Calu3 (cell line): ENCODE measurements at places on chromosomes 13 and 19. TPM values are rescaled to one million over a fixed set of nuclear protein-coding genes. Genes with fewer than 3 reads are reported as not detected.

DNA sequence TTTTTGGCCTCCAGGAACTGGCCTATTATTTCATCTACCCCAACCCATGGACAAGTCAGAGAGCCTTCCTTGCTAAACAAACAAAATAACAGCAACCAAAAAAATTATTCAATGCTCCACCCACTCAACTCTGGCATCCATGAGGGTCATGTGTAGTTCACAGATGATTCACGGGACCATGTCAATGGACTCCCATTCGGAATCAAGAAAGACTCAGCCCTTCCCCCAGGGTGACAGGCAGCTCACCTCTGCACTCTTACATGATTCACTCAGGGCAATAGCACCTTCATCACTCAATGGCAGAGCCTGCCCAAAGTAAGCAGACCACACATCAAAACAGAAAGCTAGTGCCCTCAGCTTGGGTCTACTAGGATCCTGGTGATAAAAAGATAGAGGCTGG lies 14.3 kb upstream of the SCEL start:
- peak; percentile 28 for DNase-seq

- DNase-seq, result peak; percentile 20
Measured at GRCh38 chr19:47353307-47353712, 4.2 kb downstream of the DHX34 start.

DNA sequence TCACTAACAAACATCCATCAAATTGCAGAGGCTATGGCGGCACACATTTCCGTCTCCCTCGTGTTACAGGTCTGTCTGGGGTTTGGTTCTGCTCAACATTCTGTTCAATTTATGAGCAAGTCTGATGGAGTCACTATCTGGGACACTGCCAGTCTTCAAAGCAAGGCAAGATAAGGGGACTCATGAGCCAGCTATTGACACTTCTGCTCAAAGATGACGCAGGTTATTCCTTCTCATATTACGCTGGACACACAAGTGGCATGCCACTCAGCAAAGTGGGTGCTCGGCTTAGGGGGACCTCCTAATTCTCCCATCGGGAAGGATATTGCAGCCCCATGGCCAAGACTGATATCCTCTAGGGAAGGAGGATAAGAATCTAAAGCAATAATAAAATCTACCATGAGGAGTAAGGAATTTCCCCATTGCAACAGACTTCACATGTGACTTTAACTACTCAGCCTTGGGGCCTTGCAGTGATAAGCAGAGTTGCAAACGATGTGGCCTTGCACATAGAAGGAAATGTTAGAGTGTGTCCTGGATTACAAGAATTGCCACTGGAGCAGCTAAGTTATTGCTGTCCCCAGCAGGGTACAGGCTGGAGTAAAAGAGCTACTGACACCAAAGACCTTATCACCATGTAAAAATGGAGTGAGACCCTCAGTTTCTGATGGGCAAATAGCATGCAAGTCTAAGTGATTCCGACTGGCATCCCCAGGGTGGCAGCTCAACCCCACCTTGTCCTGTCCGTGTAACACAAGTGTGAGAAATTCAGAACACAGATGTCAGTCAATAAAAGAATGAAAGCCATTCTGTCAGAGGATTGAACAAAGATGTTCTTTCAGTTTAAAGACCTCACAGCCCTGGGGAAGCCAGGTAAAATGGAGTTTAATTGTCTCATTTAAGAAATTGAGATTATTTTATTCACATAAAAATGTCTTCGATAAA lies 306.1 kb downstream of the IRS2 start:
- DNase-seq, result no peak

DNA sequence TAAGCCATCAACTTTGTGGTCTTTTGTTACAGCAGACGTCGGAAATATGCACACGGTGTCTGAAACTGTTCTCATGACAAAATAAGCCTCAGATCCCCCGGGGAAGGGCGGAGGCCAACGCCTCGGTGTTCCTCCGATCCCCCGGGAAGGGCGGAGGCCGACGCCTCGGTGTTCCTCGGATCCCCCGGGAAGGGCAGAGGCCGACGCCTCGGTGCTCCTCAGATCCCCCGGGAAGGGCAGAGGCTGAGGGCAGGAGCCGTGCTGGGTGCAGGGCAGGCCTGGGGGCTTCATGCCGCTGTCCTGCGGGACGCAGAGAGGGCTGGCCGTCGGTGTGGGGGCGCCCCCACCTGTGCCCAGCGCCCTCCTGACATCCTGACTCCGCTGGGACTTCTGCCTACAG lies 4.7 kb downstream of the FGF22 start:
- no peak for DNase-seq

Gene TMPRSS9
- not detected in 2 replicates for total RNA-seq

Gene SIGLEC12
- total RNA-seq, result not detected in 2 replicates

GRCh38 chr19:10724573-10725071 lies 6.7 kb downstream of the DNM2 start:
- DNase-seq, result no peak

DNA sequence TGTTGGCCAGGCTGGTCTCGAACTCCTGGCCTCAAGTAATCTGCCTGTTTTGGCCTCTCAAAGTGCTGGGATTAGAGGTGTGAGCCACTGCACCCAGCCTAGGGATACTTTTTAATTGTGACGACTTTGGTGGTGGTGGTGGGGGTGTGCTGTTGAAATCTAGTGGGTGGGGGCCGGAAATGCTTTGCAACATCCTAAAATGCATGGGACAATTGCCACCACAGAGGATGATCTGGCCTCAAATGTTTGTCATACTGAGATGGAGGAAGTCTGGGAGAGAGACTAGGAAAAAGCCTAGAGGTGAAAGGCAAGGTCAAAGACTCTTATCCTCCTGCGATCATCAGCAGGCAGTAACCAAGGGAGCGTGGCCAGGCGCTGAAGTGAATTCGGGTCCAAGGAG lies 1.4 kb downstream of the NWD1 start:
- no peak for DNase-seq

- peak; percentile 41 for DNase-seq
Measured at GRCh38 chr13:98214707-98215106, 37.6 kb upstream of the RNF113B start.

Gene KIR3DL2
- not detected in 2 replicates for total RNA-seq

DNA sequence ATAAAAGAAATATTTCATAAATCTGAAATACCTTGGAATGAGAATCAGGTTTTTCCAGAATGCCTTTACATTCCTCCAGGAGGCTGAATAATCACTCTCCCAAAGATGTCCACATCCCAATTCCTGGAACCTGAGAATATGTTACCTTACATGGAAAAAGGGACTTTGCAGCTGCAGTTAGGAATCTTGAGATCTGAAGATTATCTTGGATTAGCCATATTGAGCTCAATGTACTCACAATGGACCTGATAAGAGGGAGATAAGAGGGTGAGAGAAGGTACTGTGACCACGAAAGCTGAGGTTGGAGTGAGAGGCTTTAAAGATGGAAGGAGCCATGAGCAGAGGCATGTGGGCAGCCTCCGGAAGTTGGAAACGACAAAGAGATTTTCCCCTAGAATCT lies 36.8 kb upstream of the MBNL2 start:
- no peak for DNase-seq

GRCh38 chr19:35381926-35382325 lies 11.1 kb downstream of the GPR42 start:
- DNase-seq, result no peak

- no peak for DNase-seq
Measured at GRCh38 chr19:46946611-46947238, 72.9 kb upstream of the NPAS1 start.

Gene ALG5
- 32.3 and 35.7 TPM in 2 replicates for total RNA-seq

Gene PSG11
- not detected in 2 replicates for total RNA-seq

Gene ZNF575
- total RNA-seq, result 2.2 and 2.8 TPM in 2 replicates

DNA sequence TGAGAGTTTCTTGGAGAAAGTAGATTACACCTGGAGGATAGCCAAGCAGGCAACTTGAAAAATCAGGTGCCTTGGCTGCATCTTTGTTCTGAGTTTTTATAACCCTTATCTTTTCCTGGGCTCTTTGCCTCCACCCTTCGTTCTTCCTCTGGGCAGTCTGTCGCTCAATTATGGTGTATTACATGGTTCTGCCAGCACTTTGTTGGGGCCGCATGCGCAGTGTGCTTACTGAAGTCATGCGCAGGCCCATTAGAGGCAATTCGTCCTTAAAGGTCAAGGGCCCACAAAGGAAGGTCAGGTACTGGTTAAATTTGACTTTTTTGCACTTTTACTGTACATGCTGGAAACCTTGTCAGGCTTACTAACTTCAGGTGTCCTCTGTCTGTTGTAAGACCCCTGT lies 761.9 kb upstream of the SLITRK5 start:
- no peak for DNase-seq

Gene KLK12
- not detected in 2 replicates for total RNA-seq

- no peak for DNase-seq
Measured at GRCh38 chr13:50463719-50464118, 379.8 kb downstream of the DLEU7 start.

DNA sequence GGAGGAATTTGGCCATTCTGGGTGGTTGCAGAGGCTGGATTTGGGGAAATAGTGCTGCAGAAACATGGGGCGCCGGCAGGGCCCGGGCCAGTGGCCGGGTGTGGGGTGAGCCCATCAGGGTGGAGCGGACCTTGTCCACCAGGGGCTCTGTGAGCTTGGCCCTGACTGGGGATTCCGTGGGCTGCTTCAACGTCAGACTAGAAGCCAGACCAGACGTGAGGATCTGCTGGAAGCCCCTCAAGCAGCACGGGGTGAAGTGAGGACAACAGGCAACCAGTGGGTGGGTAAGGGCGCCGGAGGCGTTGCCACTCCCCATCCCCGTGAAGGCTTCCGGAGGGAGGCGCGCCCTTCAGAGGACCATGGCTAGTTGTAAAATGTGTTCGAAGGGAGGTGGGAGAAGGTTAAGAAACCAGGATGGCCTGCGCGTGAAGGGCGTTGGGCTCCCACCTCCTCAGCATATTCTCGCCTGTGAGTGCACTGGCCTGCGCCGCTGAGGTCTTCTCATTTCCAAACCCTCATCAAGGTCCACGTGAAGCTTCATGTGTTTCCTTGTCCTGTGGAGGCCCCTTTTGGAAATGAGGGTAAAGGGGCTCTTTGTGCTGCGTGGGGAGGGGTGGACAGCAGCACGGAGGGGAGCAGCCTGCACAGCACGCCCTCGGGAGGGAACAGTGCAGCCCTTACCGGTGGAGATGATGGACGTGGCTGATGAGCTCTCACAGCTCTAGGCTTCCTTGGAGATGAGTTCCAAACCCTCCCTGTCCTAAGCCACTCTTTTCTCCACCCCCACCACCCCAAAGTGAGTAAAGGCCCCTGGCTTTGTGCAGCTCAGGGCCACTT lies 8.3 kb downstream of the TEX29 start:
- no peak for DNase-seq

DNA sequence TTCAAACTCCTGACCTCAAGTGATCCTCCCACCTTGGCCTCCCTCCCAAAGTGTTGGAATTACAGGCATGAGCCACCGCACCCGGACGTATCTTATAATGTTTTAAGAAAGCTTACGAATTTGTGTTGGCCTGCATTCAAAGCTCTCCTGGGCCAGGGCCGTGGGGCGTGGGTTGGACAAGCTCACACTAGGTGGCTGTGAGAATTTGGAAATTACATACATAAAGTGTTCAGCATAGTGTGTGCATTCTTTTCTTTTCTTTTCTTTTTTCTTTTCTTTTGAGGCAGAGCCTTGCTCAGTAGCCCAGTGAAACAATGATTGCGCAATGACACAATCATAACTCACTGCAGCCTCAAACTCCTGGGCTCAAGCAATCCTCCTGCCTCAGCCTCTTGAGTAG lies 2.6 kb downstream of the ZSWIM4 start:
- DNase-seq, result peak; percentile 31

DNA sequence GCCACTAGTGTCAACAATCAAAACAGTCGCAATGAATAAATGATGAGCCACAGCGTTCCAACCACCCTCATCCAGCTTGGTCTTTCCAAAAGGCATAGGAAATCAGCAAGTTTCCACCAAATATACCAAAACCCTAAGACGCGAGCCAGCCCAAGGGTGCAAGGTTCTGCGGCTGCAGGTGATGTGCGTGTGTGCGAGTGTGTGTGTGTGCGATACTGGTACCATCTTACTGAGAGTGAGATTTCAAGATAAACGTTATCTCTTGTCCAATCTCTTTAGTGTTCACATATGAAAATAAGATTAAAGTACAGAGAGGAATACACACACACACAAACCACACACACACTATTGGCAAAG lies 895 bp upstream of the TRPC4 start:
- no peak for DNase-seq

Gene B9D2
- total RNA-seq, result 6.4 and 8.5 TPM in 2 replicates

GRCh38 chr13:64453831-64454230 lies 2776.3 kb downstream of the PCDH9 start:
- no peak for DNase-seq

GRCh38 chr19:16516381-16516780 lies 20.2 kb downstream of the C19orf44 start:
- no peak for DNase-seq

DNA sequence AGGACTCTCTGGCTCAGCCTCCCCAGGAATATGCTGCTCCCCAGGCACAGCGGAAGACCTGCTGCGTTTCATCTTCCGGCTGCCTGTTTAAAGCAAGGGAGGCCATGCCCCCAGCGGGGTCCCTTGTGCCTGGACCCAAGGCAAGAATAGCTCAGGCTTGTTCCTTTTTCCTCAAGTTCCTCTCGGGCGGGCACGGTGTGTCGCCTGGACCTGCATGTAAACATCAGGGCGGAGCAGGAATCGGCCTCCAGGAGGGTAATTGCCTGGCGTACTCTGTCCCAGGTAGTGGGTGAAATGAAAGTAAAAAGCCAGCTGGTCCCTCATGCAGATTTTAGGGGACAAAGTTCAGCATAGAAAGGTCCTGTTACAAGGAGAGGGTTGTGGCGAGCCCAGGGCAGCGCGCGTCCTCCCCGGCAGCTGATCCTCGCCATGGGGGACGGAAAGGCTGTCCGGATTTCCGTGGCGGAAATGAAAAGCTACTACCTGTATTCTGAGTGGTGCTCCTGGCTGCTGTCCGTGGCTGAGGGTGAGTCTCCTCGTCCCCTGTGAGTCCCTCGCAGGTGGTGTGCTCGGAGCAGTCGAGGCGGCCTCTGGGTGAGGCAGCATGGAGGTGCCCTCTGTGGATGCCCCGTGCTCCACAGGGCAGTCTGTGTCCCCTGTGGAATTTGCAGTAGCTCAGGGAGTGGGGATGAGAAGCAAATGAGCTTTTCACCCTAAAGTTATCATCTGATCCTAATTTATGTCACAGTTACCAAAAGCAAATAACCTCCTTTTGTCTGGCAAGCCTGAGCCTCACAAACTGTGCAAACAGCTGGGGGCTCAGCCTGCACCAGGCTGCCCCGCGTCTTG lies 16.2 kb downstream of the MCF2L start:
- peak; percentile 2 for DNase-seq

Gene RASIP1
- 0.09 and 0.29 TPM in 2 replicates for total RNA-seq

DNA sequence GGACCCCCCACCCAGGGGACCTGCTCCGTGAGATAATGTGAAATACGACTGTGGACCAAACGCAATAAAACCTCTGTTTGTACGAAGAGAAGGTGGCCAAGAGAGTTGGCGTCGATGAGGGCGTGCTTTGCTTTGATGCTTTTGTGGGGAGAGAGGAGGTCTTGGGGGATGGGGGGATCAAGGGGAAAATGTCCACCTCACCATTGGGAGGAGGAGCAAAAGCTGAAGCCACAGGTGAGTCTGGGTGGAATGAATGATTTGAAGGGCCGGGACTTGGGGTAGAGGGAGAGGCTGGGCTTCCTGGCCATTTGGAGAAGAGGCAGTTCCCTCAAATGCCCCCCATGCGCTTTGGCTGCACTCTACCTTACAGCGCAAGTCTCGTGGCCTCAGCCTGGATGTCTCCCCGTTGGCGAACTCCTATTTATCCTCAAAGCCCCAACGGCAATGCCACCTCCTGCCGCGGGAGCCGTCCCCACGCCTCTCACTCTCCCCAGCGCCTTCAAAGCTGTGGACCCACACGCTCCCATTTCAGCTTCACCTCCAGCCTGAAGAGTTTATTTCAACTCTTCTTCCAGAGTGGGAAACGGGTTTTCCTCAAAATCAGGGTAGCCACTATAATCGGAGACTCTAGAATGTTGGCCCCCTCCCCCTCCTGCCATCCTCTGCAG lies 795 bp upstream of the ABCA7 start:
- DNase-seq, result no peak

Gene NCAN
- total RNA-seq, result not detected in 2 replicates

Gene RELB
- 37.9 and 44.5 TPM in 2 replicates for total RNA-seq
